Activated B cell treated with CpG ODN at 0.5 μM for 24 hours (primary cell): ENCODE measurements at places on chromosomes 3 and 15.
A peak's percentile ranks its signal among the peaks of the same experiment; 100 is the strongest.

- no peak for DNase-seq
Observed at GRCh38 chr3:48709051-48709461, 8.0 kb downstream of the IP6K2 start.

GRCh38 chr3:183252118-183252782 lies 803 bp upstream of the B3GNT5 start:
- DNase-seq = no peak

DNA sequence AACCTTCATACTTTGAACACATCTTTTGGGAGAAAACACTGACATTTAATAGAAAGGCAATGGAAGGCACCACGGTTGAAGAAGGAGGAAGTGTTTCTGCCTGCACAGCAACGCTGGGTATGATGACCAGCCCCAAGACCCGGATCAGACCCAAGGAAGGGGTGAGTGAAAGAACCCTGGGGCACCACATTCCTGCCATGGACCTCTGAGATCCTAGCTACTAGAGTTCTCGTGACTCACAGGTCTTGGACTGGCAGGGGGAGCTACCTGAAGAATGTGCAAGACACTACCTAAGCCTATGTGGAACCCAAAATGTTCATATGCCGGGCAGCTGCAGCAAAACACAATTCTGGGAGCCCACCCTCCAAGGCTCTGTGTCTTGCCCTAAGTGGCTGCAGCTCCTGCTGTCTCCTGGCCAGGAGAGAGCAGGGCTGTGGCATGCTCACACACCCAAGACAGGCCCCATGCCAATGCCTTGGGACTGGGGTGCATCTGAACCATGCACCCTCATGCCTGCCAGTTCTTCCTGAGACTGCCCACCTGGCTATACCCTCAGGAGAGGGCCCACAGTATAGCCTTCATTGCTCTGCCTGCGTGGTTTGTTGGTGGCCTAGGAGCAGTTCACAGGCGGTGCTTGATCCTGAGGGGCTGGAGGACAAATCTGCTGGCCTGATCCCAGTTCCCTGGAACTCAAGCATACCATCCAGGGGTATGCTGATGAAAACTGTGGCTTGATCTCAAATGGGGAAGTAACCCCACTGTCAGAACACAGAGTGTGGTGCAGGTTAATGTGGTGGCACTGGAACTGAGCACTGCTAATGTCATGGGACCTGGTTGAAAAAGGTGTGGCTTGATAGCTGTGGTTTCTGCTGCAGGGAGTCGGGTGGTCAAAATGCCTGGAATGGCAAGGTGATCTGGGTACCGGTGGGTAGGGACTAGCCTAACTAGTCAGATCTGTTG lies 353.3 kb upstream of the ARHGEF26 start:
- no peak for DNase-seq

- DNase-seq = no peak
Observed at GRCh38 chr3:61665987-61666386, 104.6 kb downstream of the PTPRG start.

- DNase-seq = no peak
Observed at GRCh38 chr3:62604298-62604697, 230.9 kb upstream of the FEZF2 start.

- DNase-seq = no peak
Observed at GRCh38 chr3:113450911-113451310, 9.6 kb upstream of the CFAP44 start.

DNA sequence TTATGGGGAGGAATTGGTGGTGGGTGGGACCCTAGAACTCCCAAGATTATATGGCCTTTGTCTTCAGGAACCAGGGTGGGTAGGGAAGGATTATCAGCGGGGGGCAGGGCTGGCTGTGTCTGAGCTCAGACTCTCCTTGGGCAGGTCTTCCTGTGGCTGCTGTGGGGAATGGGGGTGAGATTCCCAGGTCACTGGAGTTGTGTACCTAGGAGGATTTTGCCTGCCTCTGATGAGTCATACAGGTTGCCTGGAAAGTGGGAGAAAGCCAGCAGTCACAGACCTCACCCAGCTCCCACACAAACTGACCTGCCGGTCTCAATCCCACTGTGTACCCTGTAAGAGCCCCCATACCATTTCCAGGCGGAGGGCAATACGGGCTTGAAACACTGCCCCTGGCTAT lies 209.9 kb upstream of the CNTN3 start:
- DNase-seq = no peak

GRCh38 chr15:99310745-99311144 lies 59.5 kb downstream of the LRRC28 start:
- DNase-seq = no peak

GRCh38 chr3:165191491-165191890 lies 4.7 kb downstream of the SLITRK3 start:
- no peak for DNase-seq

- no peak for DNase-seq
Observed at GRCh38 chr15:31303726-31304648, 22.6 kb upstream of the KLF13 start.

GRCh38 chr3:100151024-100151707 lies 36.9 kb upstream of the FILIP1L start:
- no peak for DNase-seq

DNA sequence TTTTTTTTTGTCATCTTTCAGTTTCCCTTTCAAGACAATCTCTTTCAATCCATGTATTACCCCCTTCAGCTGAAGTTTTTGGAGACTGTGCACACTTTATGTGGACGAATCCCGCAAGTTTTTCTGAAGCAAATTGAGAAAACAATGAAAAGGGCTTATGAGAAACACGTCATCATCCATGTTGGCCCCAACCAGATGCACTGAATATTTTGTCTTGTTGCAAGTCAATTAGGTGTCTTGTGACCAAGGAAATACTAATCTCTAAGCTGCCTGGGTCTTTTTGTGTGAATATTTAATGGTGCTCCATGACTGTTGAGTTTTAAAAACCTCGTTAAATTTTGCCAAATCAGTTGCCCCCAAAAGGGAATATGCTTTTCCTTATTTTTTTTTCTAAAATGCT lies 21.7 kb upstream of the PPP4R2 start:
- DNase-seq = no peak

DNA sequence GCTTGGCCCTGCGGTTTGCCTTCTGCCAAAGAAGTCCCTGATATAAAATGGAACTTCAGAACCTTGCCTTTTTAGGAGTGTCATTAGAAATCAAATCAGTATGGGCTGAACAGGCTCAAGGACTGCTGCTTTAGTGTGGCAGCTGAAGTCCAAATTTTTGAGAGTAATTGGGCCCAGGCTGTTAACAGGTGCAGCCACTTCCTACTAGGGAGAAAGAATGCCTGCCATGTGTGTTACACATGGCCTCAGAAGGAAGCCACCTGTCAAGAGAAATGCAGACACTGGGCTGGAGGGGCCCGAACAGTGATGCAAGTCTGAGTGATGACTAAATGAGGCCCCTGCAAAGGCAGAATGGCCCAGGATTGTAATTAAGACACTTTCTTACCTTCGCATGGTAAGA lies 786.7 kb upstream of the CFAP20DC start:
- no peak for DNase-seq

- no peak for DNase-seq
Observed at GRCh38 chr3:196553551-196553950, 14.8 kb downstream of the WDR53 start.

- DNase-seq = no peak
Observed at GRCh38 chr15:65818927-65819562, 27.0 kb upstream of the DENND4A start.

DNA sequence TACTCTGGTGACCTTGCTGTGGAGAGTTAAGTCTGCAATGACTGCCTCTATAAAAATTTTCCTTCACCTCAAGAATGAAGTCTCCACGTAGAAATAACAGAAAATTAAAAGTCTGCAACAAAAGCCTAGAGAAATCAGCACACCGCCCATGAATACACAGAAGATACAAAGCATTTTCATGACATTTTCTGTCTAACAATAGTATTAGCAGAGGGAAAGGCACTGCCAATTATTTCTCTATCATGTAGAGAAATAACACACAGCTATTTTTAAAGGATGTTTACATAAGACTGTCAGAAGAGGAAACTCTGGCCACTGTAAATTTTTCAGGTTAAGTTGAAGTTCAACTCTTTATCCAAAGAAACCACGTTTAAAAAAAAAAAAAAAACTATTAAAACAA lies 80.8 kb downstream of the GSK3B start:
- DNase-seq = no peak

DNA sequence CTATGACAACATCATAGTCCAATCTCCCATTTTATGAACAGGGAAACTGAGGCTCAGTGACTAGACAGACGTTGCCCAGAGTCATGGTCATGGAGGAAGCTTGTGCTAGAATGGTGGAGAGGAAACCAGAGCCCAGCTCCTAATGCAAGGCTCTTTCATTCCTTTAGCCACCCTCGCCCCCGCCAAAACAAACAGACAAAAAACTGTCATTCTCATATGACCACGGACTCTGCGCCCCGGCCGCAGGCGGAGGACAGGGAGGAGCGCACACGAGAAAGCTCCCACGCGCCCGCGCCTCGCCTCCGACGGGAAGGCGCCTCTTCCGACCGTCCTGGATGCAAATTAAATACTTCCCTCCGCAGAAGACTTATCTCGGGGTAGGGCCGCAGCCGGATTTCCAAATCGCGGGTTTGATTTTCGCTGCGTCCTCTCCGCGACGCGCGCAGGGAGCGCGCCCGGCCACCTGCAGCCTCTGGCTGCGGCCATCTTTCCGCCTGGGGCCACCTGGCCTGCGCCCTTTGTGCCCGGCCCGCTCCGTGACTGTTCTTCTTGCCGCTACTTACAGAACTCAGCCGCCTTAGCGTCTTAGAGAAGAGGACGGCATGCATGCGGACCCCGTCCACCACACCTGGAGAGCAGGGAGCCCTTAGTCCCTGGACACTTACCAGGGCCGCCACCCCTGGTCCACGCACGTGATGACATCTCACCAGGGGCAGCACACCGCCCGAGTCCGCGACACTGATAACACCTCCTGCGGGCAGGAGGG lies 670 bp upstream of the ATP13A3 start:
- DNase-seq = peak; percentile 53

DNA sequence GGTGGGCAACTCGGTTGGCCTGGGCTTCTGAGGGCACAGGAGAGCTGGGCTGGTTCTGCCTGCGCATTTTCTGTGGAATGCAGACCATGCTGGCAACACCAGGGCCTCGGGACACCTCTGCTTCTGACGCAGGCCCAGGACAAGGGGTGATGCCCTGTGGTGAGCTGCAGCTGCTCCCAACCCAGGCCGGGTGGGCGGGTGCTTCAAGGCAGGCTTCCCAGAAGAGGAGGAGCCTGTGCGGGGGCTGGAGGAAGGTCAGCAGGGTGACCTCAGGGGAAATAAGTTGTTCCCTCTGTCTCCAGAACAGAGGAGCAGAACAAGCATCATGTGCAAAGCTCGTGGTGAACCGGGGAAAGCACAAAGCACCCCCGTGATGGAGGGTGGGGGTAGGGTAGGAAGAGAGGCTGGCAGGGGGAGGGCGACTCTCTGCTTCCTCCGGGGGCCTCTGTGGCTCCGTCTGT lies 11.0 kb upstream of the PLXNA1 start:
- peak; percentile 41 for DNase-seq

DNA sequence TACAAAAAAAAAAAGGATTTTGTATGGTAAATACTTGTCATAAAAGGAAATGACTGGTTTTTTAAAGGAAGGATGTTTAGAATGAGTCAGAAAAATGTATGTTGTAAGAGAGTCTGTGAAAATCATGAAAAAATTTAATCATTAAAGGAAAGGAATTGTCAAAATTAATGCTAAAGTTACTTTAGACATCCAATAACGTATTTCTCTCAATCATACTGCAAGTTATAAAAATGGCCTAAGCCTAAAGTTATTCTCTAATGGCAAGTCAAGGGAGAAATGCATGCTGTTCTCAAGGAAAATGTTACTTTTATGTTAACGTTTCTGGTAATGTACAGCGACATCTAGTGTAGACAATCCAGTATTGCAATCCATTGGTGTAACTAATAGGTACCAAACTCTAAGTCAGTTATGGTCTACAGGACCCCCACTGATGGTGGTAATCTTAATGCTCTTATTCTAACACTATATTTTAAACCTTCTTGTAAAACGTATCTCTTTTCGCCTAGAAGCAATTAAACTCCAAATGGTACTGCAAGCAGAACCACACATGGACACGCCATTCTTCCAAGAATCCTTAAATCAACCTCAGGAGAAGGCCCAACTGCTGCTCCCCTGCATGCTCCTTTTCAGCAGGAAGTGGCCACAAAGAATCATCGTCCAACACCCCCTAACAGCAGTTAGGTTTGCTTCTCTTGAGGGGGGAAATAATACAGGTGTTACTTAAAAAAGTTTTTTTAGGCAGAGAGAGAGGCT lies 35.2 kb downstream of the NCEH1 start:
- DNase-seq = no peak

DNA sequence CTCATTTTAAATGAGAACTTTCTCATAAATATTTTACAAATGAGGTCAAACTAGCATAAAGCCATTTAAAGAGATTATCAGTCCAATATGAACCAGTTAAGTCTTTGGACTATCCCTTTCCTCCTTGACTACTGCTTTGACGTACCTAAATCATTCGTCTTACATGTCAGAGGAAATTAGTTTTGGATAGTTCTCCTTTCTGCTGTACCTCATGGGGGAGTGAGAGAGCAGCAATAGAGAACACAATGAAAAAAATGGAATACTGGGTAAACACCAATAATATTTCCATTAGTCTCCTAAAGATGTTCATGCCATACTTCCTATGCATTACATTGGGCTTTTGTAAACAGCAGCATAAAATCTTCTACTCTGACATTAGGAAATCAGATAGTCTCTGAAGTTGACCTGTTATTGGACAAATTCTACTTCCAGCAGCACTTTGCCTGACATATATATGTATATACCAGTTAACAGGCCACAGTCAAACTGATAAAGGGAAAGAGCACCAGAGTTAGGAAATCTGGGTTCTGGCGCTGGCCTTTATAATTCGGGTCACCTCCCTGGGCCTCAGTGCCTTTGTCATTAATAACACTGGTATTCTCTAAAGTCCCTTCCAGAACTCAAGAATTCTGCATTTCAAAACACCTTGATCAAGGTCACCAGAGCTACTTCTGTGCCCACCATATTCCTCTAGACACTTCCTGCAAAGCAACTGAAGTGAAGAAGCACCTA lies 26.8 kb downstream of the TIMMDC1 start:
- no peak for DNase-seq

DNA sequence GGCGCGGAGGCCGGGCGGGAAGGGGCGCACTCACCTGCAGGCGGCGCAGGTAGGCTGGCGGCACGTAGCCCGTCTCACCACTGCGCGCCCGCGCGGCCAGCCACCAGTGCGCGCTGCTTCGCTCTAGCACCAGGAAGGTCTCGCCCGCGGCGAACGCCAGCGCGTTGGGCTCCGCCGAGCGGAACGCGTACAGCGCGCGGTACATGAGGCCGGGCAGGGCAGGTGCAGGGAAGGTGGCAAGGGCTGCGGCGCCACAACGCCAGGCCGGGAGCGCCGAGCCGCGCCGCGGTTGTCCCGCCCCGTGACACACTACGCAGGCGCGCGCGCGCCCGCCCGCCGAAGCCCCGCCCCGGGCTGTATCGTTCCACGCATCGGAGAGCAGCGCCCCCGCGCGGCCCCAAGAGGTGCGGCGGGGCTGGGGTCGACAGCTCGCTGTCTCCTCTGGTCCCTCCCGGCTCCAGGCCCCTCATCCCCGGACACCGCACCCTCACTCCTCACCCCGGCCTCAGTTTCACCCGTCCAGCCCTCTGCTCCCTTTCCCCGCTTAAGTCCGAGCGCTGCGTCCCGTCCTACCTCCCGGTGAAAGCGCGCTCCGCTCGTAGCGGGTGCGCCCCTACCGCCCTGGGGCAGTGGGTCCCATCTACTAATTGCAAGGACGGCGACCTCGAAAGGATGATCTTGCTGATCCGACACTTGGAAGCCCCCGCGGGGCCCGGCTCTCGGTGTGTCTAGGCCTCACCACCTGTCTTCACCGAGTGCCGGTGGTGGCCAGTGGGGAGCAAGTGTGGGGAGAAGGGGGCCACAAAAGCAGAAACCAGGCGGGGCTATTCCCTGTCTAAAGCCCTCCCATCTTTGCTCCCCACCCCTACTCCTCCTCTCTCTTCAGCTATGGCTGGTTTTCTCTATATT lies at the start of gene NCKIPSD:
Gene NCKIPSD, minus strand, starts transcription at position 313 of the 909 bp plus-strand sequence. Its CDS starts 108 bp downstream, at position 205.
- peak; percentile 94 for DNase-seq
